ENCODE measurements at places on chromosomes 7 and 10.

DNA sequence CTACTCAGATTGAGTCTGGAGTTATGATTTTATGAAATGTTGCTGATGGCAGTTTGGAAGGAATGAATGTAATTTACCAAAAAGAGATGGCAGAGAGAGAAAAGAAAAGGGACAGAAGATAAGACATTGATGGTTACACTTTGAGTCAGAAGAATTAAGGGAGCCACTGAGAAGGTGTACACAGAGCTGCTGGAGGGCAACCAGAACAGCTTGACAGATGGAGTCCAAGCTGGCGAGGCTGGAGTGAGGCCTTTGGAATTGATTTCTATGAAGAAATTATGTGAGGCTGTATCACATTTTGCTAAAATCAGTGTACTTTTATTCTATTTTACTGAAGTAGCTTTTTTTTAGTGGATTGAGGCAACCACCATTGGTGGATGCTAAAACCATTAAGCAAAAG lies 740.5 kb downstream of the REEP3 start:
- DNase-seq: no peak

DNA sequence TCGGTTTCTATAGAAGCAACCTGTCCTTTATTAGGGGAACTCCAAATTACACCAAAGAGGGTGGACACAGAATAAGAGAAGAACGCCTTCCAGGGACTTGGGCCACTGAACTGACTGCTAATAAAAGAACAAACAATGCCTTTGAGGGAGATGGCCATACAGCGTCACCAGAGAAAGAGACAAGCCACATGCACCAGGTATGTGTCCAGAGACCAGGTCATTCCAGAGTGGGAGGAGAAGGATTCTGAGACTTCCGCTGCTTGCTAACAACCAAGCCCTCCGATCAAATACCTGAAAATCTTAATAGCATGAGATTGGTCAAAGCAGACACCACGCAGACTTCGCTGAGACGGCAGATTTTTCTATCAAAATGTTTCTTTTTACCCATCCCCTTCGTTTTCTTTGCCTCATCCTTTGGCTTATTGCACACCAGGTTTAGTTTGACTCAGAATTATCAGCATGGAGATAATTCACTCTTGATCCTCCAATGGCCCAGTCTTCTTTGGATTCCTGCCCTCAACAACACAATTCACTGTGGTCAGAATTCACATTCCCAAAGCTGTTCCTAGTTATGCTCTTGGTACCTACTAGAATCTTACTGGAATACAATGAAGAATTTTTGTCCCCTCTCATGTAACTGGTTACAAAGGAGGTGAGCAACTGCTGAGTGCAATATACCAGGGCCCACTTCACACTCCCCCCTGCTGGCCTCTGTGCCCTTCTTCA lies 87.4 kb upstream of the DDC start:
- DNase-seq: no peak

DNA sequence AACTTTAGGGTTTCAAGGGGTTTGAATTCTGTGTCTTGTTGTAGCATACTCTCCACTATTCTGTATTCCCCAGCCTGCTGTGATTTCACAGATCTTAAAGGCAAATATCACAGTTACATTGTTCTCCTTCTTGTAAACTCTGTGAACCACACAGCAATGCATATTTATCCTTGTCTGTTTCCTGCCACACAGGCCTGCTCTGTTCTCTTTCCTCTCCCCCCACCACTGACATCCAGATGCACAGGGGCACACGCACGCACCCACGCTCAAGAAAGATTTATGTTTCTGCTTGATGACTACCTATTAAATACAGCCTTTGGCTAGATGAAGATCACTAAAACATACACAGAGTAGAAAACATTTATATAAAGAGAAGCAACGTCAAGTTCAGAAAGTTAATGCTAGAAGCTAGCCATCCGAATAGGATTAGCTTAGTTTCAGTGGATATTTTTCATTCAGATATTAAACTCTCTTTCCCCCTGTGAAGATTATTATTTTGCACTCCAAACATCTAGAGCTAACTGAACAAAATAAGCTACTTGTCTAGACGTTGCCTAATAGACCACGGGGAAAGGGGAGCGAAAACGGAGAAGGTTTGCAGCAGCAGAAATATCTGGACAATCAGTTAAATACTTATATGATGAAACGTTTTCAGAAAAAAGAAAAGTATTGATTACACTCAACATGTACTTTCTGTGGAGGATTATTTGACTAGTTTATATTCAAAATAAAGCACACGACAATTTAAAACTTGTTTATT lies 193.1 kb upstream of the SEMA3C start:
- no peak for DNase-seq

DNA sequence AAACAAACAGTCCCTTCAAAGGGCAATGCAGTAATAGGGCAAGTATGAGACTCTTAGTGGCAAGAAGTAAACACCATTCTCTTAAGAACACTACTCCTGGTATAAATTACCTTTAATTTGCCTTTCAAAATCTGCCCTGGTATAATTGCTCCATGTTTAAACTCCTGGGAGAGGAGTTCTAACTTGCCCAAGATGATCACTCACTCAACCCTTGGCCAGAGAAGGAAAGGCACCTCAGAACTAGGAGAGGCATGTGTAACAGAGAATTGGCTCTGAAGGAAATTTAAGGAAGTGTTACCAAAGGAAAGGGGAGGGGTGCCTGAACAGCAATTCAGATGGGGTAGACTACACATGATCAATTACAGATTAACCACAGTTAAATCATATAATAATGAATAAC lies 1173.6 kb upstream of the SORCS1 start:
- DNase-seq: no peak

GRCh38 chr10:75208181-75208580 lies 2.4 kb upstream of the VDAC2 start:
- no peak for DNase-seq

DNA sequence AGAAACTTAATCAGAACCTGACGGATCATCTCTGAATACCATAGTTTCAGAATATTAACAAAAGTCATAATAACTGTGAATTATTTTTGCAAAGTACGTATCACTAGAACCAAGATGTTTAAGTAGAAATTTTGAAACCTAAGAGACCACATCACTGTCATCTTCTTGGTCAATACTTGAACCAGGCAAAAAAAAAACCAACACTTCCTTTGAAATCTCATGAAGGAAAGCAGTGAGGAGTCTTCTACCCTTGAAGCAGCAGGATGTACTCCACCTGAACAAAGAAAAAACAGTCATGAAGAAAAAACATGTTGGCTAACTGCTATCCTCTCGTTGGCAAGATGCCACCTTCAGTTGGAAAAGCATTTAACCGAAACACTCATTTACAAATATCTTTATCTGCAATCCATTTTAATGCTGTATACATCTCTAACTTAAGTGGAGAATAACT lies 82.4 kb downstream of the SRPK2 start:
- DNase-seq: no peak

DNA sequence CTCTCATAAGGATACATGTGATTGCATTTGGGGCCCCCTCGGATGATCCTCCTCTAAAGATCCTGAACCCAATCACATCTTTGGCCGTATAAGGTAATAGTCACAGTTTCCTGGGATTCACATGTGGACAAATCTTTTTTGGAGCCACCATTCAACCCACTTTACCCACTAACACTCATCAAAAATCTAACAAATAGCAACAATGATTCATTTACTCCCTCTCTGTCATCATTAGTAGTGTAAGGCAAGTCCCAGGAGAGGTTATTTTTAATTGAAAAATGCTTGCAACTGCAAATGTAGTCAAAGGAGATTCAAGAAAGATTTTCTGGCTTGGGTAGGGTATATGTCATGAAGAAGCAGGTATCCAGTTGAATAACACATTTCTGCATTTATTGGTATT lies 9.9 kb upstream of the SMKR1 start:
- DNase-seq: no peak

- DNase-seq: no peak
These were observed 151.8 kb upstream of the STK17A start for GRCh38 chr7:43431020-43431595.

DNA sequence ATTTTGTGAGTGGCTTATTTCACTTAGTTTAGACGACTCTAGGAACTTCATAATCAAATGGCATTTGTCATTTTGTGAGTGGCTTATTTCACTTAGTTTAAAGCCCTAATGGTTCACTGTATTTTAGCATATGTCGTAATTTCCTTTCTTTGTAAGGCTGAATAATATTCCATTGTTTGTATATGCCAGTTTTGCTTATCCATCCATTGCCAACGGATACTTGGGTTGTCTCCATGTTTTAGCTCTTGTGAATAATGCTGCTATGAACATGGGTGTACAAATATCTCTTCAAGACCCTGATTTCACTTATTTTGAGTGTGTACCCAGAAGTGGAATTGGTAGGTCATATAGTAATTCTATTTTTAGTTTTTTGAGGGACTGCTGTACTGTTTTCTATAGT lies 31.8 kb downstream of the DOCK1 start:
- no peak for DNase-seq

Measured in stimulated activated CD8-positive, alpha-beta memory T cell treated with anti-CD3 and anti-CD28 coated beads, Interleukin-4, amount 100 ng/mL, for 4 hours (primary cell).